Stimulated activated CD8-positive, alpha-beta memory T cell treated with anti-CD3 and anti-CD28 coated beads, Interleukin-7, amount 100 ng/mL, for 48 hours (primary cell): ENCODE measurements at places on chromosomes 7 and 10.

DNA sequence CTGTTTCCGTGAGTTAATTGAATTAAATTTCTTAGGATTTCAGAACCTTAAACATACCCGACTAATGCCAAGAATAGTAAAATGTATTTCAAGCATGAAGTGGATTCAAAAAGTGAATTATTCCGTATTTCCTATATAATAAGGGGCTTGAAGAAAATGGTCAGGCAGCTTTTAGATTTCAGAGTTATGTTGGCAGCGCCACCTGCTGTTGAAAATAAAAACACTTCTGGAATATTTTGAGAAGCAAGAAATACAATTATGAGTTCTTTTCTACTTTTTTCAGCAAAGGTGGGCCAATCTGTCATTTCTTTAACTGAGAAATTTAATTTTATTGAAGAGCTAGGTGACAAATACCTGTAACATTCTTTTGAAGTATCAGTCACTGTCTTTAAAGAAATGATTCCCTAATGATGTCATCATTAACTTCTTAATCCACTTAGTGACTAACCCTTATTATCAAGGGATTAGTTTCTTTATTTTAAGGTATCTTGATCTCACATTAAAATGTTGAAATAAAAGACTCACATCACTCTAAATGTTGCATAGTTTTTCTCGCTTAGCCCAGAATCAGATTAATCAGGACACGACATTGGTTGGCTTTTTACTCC lies 36.6 kb upstream of the AGR3 start:
- DNase-seq = no peak

GRCh38 chr7:29354340-29354739 lies 159.8 kb downstream of the CHN2 start:
- DNase-seq = no peak

DNA sequence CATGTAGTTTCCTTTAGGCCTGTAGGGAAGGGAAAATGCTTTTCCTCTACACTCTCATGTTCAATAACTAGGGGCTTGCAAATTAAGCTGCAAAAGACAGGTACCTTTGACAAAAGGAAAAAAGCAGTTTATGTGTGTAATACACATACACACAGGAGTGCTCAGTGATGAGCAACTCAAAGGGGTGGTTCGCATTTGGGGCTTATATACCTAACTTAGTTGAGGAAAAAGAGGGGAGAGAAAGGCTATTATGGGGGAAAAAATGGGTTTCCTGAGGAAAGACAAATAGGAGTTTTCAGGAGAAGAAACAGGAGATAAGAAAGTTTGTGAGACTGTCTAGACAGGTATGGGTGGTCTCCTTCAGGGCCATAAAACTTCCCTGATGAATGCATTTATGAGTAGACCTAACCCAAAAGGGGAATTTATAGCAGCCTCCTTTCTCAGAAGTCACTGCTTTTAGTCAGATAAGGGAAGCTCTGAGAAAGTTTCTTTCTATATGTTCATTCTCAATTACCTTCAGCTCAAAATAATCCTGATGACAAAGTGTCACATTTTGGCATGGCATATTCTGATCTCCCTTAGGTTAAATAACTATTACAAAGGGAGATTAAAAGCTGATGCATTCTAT lies 55.2 kb upstream of the EZH2 start:
- DNase-seq = no peak

DNA sequence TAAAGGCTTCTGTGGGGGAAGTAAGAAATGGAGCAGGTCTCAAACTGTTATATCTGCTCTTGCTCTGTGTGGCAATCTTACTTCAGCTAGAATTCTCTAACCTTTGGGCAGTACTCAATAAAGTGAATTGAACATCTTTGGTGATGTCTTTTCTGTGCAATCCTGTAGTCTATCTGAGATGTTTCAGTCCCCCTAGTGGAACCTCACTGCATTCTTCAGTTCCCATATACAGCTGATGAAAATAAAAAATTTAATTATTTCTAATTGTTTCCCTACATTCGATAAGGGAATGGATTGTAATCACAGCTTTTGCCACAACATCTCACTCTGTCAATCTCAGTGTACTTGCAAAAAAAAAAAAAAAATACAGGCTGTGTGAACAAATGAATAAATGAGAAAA lies 522.6 kb downstream of the DNAJB9 start:
- DNase-seq = no peak

DNA sequence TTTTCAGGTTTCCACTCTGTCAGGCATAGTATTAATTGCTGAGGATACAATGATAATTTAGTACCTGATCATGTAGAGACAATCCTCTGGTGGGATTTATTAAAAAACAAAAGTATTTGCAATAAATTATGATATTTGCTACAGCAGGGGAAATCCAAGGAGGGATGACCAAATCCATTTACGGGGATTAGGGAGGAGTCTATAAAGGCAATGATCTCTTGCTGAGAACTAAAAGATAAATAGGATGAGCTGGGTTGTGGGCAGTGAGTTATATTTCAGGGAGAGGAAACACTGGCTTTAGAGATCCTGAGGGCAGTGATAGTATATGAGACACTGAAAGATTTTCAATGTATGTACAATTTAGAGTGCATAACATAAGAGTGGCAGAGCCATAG lies 305.5 kb downstream of the GPR37 start:
- no peak for DNase-seq

DNA sequence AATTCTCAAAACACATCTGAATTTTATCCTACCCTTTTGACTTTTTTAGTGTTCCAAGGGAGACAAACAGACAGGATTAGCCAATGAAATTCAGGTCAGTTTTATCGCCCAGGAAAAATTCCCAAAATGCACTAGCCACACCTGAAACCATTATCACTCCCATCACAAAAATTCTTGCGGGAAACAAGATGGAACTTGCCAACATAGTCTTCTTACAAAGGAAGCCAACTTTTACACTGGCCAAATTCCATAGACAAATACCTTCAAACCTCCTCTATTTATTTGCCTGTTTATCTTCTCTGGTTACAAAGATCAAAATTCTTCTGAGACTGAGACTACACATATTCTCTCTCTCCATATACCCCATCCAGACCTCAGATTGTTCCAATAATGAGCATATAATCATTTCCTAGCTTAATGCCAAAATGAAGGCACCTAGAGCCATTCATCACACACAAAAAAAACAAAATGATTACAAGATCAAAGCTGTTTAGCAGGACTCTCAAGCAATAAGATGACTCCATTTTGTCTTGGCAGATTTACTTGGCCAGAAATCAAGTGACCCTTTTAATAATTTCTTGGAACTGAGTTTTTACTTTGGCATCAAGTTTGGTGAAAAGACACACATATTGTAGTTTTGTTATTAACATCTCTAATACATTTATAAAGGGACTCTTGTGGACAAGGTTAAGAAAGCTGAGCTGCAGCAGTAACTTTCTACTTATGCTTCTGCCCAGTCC lies 30.2 kb downstream of the MET start:
- no peak for DNase-seq

DNA sequence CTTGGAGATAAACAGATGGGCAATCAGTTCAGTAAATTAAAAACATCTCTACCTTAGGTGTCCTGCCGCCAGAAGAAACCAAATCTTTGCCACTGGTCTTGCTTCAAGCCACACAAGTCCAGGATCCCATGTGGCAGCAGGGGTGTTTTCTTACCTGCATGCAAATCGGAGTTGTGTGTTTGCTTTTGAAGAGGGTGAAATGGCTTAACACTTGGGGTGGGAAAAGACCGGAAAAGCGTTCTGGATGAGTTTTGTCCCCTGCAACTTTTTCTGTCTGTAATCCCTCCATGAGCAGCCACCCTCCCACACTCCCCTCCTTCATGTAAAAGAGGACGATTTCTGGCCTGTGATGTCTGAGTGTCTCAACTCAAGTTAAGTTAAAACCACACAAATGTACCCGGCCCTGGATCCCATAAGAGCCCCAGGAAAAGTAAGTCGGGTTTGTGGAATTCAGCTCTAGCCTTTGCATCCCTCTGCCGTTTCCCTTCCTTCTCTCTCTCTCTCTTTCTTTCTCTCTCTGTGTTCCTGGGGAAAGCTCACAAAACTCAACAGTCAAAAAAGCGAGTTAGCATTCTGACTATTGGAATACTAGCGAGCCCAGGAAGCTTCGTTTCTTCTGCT lies 178.5 kb downstream of the TCF7L2 start:
- no peak for DNase-seq
